ENCODE measurements at places on chromosomes 6 and 20. TPM values are rescaled to one million over a fixed set of nuclear protein-coding genes. Genes with fewer than 3 reads are reported as not detected.

GRCh38 chr20:41119614-41120561 lies 17.5 kb upstream of the PLCG1 start:
- H3K36me3 ChIP-seq, result peaks cover 76% of the 10 kb centered on the region
- no peaks in the 10 kb centered on the region for H3K27me3 ChIP-seq
- peaks cover 4% of the 10 kb centered on the region for H3K4me1 ChIP-seq
- H3K4me3 ChIP-seq, result no peak overlapping the region

GRCh38 chr20:17856024-17856564 lies 112.5 kb downstream of the SNX5 start:
- H3K36me3 ChIP-seq, result no peaks in the 10 kb centered on the region
- peak; percentile 44 for DNase-seq
- no peak overlapping the region for H3K27ac ChIP-seq
- no peak overlapping the region for H3K4me3 ChIP-seq
- H3K27me3 ChIP-seq, result no peaks in the 10 kb centered on the region

GRCh38 chr6:107636486-107636885 lies 146.6 kb downstream of the SOBP start:
- H3K4me3 ChIP-seq, result no peak overlapping the region
- H3K36me3 ChIP-seq, result peaks cover 6% of the 10 kb centered on the region
- DNase-seq, result no peak
- H3K27me3 ChIP-seq, result no peaks in the 10 kb centered on the region
- H3K4me1 ChIP-seq, result peaks cover 15% of the 10 kb centered on the region

- H3K4me1 ChIP-seq, result no peaks in the 10 kb centered on the region
- DNase-seq, result no peak
- H3K4me3 ChIP-seq, result no peak overlapping the region
These were observed 211.7 kb upstream of the PRND start for GRCh38 chr20:4509825-4510522.

DNA sequence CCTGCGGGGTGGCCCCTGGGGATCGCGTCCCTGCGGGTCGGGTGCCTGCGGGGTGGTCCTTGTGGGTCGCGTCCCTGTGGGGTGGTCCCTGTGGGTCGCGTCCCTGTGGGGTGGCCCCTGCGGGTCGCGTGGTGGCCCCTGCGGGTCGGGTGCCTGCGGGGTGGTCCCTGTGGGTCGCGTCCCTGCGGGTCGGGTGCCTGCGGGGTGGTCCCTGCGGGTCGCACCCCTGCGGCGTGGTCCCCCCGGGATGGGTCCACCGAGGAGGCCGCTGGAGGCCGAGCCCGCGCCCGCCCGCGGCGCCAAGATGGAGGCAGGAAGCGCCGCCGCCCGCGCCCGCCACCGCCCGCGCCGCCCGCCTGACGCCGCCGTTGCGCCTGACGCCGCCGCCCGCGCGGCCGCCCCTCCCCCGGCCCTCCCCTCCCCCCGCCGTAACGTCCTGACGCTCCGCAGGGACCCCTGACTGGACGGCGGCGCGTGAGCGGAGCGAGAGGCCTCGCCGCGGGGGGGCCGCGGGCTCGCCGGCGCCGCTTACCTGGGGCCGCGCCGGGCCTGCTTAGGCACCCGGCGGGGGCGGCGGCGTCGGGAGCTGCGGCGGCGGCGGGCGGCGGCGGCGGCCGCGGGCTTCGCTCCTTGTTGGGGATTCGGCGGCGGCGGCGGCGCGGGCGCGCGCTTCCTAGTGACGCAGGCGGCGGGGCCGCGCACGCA lies at the start of gene GMEB2:
Gene GMEB2, minus strand, starts transcription at position 678 of the 705 bp plus-strand sequence. CDS start 7,704 bp downstream, outside the sequence.
- DNase-seq, result peak; percentile 92
- H3K4me3 ChIP-seq, result peak within 1 kb of the TSS; percentile 93
- no peaks in the 10 kb centered on the region for H3K36me3 ChIP-seq
- peaks cover 21% of the 10 kb centered on the region for H3K4me1 ChIP-seq
- H3K27me3 ChIP-seq, result no peaks in the 10 kb centered on the region

GRCh38 chr20:60086821-60087562 lies 128.8 kb downstream of the CDH26 start:
- DNase-seq, result no peak
- H3K27me3 ChIP-seq, result no peaks in the 10 kb centered on the region
- no peak overlapping the region for H3K27ac ChIP-seq
- no peaks in the 10 kb centered on the region for H3K36me3 ChIP-seq
- H3K4me3 ChIP-seq, result peak overlapping the region; percentile 25

DNA sequence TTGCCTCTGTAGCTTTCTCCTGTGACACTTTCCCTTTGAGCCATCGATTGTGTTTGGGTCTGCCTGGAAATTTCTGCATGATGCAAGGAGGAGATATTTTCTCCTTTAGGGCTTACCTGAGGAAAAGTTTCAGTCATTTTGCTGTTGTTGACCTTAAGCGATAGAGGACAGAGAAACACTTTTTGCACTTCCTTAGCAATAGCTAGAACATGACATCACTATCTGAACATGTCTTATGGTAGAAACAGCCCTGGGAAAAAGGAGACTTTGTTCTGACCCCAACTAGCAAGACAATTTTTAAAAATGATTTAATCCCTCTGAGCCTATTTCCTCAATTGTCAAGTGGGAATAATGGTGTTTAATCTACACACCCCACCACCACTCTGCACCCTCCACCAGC lies 9.7 kb upstream of the FILIP1 start:
- H3K4me1 ChIP-seq, result no peaks in the 10 kb centered on the region
- H3K27ac ChIP-seq, result no peak overlapping the region
- DNase-seq, result no peak
- H3K36me3 ChIP-seq, result no peaks in the 10 kb centered on the region
- H3K4me3 ChIP-seq, result no peak overlapping the region

- DNase-seq, result peak; percentile 90
- H3K36me3 ChIP-seq, result no peaks in the 10 kb centered on the region
- peak within 1 kb of the TSS; percentile 62 for H3K4me3 ChIP-seq
- peak within 1 kb of the TSS; percentile 89 for H3K27ac ChIP-seq
- no peaks in the 10 kb centered on the region for H3K27me3 ChIP-seq
These were observed at the start of gene LAMA2 for GRCh38 chr6:128882991-128883611. TSS of gene LAMA2 (plus strand) at chr6:128883138. CDS start at chr6:128883246, 108 bp downstream.

DNA sequence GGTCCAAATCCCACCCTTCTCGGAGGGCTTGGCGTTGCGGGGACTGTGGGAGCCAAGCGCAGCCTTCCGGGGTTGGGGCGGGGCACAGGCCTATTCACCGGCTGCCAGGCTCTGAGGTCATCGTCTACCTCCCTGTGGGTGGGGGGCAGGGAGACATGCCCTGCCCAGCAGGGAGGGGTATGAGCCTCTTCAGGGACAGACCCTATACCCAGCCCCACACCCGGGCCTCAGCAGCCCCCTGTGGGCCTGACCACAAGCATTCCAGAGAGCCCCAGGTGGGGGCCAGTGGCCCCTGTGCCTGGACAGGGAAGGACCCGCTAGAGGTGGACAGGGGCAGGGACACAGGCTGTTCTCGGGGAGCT lies 11.6 kb downstream of the LAMA5 start:
- peaks cover 63% of the 10 kb centered on the region for H3K4me1 ChIP-seq
- peak overlapping the region; percentile 86 for H3K27ac ChIP-seq
- no peak overlapping the region for H3K4me3 ChIP-seq
- H3K27me3 ChIP-seq, result no peaks in the 10 kb centered on the region
- peak; percentile 88 for DNase-seq
- H3K36me3 ChIP-seq, result peaks cover 24% of the 10 kb centered on the region

DNA sequence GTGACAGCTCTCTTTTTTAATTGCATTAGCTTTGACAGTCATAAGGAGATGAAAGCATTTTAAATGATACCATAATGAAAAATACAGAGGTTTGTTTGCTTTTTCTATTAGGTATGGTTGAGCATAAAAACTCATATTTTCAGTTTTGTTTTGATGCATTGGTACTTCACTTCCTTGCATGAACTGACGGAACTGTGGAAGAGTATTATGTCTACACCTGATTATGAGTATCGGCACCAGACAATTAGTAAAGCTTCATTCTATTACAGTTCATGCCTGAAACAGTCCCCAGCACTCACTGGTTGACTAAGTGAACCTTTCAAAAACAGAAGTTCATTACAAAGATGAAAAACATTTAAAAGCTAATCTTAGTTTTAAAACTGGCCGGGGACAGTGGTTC lies 593.0 kb downstream of the GRIK2 start:
- H3K36me3 ChIP-seq, result no peaks in the 10 kb centered on the region
- no peaks in the 10 kb centered on the region for H3K27me3 ChIP-seq
- no peaks in the 10 kb centered on the region for H3K4me1 ChIP-seq
- H3K4me3 ChIP-seq, result no peak overlapping the region

DNA sequence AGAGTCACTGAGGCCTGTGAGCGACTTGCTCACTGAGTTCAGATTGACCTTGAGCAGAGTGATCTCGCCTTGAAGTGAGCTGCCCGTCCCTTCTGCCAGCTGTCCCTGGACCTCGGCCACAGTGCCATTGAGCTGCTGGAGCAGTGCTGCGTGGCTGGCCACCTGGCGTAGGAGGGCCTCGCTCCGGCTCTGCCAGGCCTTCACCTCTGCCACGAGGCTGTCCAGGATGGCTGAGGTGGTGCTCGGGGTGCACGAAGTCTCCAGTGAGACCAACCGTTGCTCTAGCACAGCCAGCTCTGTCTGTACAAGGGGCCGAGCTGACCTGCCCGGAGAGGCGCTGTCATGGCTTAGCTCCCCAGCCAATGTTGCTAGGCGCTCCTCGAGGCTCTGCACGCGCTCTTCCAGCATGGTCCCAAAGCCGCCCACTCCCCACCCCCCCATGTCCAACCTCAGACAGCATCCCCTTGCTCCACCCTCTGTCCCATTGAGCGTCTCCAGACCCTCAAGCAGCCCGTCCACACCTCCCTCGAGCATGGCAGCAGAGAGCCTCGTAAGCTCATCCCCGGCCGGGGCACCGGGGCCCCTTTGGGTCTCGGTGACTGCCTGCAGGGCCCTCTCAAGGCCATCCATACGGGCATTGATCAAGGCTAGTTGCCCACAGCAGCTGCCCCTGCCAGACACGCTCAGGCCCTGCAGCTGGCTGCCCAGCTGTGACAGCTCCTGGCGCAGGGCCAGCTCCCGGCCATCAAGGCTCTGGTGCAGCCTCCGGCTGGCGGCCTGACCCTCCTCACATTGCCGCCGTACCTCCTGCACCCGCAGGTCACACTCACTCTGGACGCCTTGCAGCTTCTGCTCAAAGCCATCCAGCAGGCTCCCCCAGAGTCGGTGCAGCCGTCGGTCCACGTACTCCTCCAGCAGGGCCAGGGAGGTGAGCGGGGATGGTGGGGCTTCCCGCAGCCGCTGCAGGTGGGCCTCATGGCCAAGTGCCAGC lies 4.6 kb downstream of the EMILIN3 start:
- peaks cover 24% of the 10 kb centered on the region for H3K36me3 ChIP-seq
- H3K4me1 ChIP-seq, result peaks cover 17% of the 10 kb centered on the region
- H3K27ac ChIP-seq, result no peak overlapping the region

GRCh38 chr6:99868074-99868702 lies 125.8 kb downstream of the MCHR2 start:
- no peaks in the 10 kb centered on the region for H3K36me3 ChIP-seq
- peak; percentile 79 for DNase-seq
- no peaks in the 10 kb centered on the region for H3K27me3 ChIP-seq
- no peaks in the 10 kb centered on the region for H3K4me1 ChIP-seq
- no peak overlapping the region for H3K4me3 ChIP-seq
- H3K27ac ChIP-seq, result no peak overlapping the region

- no peaks in the 10 kb centered on the region for H3K27me3 ChIP-seq
- H3K27ac ChIP-seq, result no peak overlapping the region
- H3K4me1 ChIP-seq, result peaks cover 2% of the 10 kb centered on the region
- no peak overlapping the region for H3K4me3 ChIP-seq
- no peak for DNase-seq
- no peaks in the 10 kb centered on the region for H3K36me3 ChIP-seq
These were observed 652.3 kb downstream of the EPHA7 start for GRCh38 chr6:92767101-92767500.

DNA sequence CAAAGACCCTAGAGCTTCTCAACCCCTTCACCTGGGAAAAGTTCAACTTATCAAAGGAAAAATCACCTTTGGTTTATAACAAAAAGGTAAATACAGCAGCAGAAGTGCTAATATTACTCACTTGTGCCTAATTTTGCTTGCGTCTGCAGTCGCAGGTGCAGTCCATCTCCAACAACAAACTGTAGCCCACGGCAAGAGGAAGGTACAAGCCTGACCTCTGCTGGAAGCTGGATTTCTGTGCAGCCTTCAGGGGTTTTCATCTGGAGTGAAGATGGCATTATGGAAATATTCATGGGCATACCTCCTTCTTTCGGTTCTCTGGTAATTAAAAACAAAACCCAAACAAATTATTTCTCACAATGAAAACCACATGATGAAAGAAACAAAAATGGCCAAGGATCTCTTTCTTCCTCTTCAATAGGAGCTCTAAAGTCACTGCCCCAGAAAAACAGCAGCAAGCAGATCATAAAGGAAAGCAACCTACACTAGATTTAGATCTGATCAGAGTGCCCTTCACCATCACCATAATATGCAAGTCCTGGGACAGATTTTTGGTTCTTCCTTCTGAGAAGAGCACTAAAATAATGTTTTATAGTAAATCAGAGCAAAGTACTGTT lies 7.8 kb downstream of the UBE3D start:
- peaks cover 12% of the 10 kb centered on the region for H3K36me3 ChIP-seq
- H3K27ac ChIP-seq, result no peak overlapping the region
- H3K4me1 ChIP-seq, result no peaks in the 10 kb centered on the region
- no peak for DNase-seq

DNA sequence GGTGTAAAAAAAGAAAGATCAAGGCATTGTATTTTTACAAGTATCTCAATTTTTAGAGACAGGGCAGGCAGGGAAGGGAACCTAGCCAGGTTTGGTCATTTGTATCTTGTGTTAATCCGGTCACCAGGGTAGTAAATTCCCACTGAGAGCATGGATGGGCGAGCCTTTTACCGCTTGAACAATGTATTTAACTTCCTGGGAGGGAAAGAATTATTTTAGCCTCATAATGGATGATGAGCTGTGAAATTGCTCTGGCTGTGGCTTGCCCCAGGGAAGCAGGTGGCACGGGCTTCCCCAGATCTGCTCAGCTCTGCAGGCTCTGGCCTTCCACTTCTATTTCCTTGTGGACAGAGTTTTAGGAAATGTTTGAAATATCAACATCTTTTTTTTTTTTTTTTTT lies 72.9 kb downstream of the TOX2 start:
- DNase-seq, result no peak
- no peaks in the 10 kb centered on the region for H3K4me1 ChIP-seq
- H3K27me3 ChIP-seq, result no peaks in the 10 kb centered on the region
- H3K36me3 ChIP-seq, result no peaks in the 10 kb centered on the region

DNA sequence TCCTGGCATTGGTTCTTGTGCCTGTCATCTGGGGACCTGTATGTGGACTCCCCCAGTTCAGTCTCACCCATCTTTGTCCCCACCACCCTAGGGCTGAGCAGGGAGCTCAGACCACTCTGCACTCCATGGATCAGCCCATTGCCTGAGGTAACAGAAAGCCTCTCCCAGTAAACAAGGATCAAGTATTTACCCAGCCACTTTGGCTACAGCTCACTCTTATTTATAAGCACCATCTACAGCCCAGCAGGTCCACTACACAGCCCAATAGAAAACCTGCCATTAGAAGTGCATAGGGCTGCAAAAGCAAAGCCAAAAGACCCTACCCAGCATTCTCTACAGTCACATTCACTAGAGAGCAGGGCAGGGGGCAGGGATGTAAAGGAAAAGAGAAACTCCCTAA lies 335.0 kb upstream of the SYNCRIP start:
- H3K27me3 ChIP-seq, result no peaks in the 10 kb centered on the region
- DNase-seq, result no peak

- peaks cover 11% of the 10 kb centered on the region for H3K4me1 ChIP-seq
- H3K4me3 ChIP-seq, result no peak overlapping the region
- H3K27me3 ChIP-seq, result no peaks in the 10 kb centered on the region
- H3K36me3 ChIP-seq, result no peaks in the 10 kb centered on the region
- DNase-seq, result no peak
- no peak overlapping the region for H3K27ac ChIP-seq
These were observed 356.1 kb downstream of the LAMA2 start for GRCh38 chr6:129238991-129239390.

COL20A1 gene
- polyA plus RNA-seq, result not detected

RHAG gene
- polyA plus RNA-seq, result 0.19 TPM

MATN4 gene
- polyA plus RNA-seq, result 0.30 TPM

OPRL1 gene
- 0.25 TPM for polyA plus RNA-seq

TGM2 gene
- polyA plus RNA-seq, result 28.0 TPM

B4GALT5 gene
- 10.2 TPM for polyA plus RNA-seq

SLC26A8 gene
- 0.12 TPM for polyA plus RNA-seq

SGK1 gene
- polyA plus RNA-seq, result 111 TPM

SLC2A10 gene
- 10.5 TPM for polyA plus RNA-seq

POM121L2 gene
- not detected for polyA plus RNA-seq

SOBP gene
- polyA plus RNA-seq, result 3.1 TPM
